ENCODE measurements at places on chromosomes 7 and 10. TPM values are rescaled to one million over a fixed set of nuclear protein-coding genes. Genes with fewer than 3 reads are reported as not detected.

LYZL2 gene
- total RNA-seq: not detected

NOD1 gene
- total RNA-seq: 11.9 TPM

SMKR1 gene
- total RNA-seq: not detected

DRGX gene
- not detected for total RNA-seq

CLCN1 gene
- total RNA-seq: 0.11 TPM

UNCX gene
- total RNA-seq: not detected

ADD3 gene
- total RNA-seq: 104 TPM

PRSS1 gene
- total RNA-seq: 0.96 TPM

RNF148 gene
- 0.48 TPM for total RNA-seq

ANXA11 gene
- 67.3 TPM for total RNA-seq

NEBL gene
- total RNA-seq: 15.7 TPM

Data from H7 (cell line).